ENCODE measurements at places on chromosomes 1 and 21.

- no peak for DNase-seq
Observed at GRCh38 chr1:173454966-173455524, 22.1 kb upstream of the PRDX6 start.

DNA sequence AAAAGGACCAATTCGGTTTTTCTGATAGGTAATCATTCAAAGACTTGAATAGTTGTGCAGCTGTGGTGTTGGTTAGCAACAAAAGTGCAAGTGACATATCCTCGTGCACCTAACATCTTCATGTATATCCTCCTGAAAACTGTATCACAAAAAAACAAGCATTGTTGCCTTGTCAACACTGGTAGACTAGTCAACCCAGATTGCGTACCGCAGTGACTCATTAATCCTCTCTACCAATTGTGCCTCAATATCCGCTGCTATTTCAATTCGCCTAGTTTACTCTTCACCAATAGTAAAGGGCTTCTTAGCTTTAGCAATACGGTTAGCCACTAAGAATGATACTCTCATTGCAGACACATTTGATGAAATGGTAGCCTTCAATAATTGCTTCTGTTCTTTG, 3.5 kb downstream of the HHAT start:
- no peak for DNase-seq

DNA sequence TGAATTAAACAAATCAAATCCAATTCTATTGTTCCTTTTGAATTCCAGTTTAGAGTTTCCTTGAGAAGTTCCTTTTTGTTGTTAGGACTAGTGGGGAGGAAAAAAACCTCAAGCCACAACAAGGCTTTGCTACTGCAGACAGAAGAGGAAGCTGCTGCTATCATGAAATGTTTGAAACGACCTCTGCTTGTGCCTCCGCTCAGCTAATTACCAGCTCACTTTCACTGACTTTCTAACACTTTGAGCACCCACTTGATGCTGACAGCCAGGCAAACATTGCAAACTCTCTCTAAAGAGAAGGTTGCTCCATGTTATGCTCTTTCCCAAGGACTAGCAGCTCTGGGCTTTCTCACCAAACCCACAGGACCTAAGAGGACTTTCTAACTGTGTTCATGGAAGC, 203.9 kb upstream of the PROX1 start:
- no peak for DNase-seq

DNA sequence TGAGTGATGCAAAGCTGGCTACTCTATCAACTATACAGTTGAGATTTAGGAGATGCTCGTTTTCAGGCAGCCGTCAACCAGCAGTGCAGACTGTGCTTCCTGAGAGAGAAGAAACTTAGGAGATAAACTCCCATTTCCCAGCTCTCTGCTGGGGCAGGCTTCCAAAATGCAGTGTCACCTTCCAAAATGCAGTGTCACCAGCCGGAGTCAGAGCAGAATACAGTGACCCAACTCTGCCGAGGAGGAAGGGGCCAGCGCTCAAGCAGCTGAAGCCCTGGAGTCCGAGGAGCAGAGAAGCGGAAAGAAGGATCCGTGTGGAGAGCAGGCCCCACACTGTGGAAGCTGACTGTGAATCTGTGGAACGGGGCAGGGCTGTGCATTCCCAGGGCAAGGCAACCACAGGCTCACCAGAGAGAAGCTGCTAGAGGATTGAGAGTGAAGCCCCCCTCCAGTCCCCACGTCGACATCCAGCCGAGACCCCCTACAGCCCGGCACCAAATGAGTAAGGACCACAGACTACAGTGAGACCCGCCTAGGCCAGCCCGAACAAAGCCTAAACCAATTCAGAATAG, 703 bp upstream of the KRTAP12-1 start:
- no peak for DNase-seq

DNA sequence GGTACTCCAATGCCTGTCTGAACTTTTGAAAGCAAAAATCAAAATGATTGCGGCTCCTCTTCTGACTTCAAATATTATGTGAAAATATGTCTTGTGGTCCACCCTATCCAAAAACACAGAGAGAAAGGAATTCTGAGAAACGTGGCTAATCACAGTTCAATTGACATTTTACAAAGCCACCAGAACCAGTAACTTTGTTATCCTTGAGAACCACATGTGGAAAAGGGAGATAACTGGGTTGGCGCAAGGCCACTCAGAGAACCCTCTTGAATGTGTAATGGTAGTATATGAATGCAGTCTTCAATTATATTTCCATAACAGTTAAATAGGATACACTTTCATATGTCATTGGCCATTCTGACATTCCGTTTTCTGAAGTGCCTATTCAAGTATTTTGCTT, 1030.0 kb upstream of the TMPRSS15 start:
- DNase-seq = no peak

DNA sequence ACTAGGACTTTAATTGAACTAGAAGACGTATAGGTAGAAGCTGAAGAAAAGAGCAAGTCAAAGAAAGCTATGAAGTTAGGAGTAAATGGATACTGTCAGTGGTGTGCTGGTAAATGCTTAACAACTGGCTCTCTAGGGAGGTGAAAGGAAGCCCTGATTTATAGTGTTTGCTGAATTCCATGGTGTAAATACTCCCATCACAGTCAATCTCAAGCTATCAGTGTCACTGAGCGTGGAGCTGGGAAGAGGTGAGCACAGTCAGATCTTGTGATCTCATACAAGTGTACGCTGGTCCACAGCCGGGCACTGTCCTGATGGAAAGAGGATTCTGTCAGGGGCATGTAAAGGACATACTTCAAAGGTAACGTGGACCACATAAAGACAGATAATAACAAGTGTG, 28.3 kb downstream of the ELAPOR1 start:
- no peak for DNase-seq

DNA sequence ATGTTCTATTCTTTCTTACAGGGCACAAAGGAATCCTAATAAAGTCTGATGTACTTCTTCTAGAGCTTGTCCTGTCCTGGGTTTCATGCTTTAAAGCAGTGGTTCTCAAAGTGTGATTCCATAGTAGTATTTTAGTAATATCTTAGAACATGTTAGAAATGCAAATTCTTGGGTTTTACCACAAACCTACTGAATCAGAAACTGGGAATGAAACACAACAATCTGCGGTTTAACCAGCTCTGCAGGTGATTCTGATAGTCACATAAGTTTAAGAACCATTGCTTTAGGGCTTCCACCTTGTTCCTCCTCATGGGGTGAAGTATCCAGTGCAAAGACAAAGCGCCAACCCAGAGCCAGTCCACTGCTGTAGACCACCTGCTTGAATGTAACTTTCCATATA, 41.1 kb downstream of the NGF start:
- no peak for DNase-seq

- DNase-seq = no peak
Observed at GRCh38 chr1:44594353-44594752, 79.9 kb downstream of the TMEM53 start.

GRCh38 chr1:23150125-23150524, 18.5 kb downstream of the LUZP1 start:
- no peak for DNase-seq
